ENCODE measurements at places on chromosomes 16 and 17.

DNA sequence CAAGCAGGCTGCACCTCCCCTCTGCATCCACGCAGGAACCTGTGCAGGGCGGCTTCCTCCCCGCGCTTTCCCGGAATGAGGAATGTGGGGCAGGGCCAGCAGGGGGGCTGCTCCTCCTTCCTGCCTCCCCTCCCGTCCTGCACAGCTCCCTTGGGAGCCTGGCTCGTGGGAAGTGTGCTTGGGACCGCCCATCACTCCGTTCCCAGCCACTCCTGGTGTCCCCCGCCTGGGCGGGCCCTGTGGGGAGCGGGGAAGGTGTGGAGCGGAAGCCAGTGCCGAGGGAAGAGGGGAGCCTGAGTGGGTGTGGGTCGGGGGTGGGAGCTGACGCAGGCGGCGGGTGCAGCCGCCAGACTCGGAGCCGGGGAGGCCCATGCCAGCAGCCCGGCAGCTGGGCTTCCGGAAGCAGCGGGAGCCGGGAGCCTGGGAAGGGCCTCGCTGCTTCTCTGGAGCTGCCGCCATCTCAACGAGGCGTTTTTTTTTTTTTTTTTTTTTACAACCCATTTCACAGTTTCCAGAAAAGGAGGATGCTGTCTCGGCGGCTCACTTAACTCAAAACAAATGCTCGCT, 24.1 kb downstream of the BAHCC1 start:
- peak; percentile 83 for DNase-seq

DNA sequence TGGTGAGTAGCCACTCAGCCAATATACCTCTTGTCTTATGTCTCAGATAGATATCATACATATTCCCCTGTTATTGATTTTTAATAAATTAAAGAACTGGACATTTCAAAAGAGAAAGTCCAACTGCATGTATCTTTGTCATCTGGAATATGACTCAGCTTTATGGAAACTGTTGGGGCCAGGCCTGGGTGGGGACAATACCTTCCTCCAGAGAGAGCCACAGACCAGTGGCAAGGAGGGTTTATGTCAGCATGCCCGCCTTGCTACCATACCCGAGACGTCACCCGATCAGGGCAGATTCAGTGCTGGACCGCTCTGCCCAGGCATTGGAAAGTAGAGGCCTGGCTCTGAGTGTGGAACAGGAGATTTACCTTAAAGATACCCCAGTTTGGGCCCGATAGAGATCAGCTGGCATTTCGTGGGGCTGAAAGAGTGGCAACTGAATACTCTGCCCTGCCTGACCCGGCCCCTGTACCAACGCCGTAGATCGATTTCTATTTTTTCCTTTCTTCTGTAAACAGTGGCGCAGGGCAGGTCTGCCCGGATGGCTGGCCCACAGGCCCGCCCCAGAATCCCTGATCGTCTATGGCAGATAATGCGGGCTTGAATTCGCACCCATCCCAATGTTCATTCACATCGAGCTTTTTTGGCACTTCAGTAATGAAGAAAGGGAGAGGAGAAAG, 158.6 kb downstream of the SALL1 start:
- no peak for DNase-seq

GRCh38 chr17:51921500-51921899, 237.0 kb downstream of the CA10 start:
- no peak for DNase-seq

- DNase-seq = peak; percentile 97
Measured at GRCh38 chr16:12002447-12003006, 26.0 kb downstream of the SNX29 start.

- DNase-seq = no peak
Measured at GRCh38 chr17:82098939-82099763, 1.1 kb upstream of the FASN start.

DNA sequence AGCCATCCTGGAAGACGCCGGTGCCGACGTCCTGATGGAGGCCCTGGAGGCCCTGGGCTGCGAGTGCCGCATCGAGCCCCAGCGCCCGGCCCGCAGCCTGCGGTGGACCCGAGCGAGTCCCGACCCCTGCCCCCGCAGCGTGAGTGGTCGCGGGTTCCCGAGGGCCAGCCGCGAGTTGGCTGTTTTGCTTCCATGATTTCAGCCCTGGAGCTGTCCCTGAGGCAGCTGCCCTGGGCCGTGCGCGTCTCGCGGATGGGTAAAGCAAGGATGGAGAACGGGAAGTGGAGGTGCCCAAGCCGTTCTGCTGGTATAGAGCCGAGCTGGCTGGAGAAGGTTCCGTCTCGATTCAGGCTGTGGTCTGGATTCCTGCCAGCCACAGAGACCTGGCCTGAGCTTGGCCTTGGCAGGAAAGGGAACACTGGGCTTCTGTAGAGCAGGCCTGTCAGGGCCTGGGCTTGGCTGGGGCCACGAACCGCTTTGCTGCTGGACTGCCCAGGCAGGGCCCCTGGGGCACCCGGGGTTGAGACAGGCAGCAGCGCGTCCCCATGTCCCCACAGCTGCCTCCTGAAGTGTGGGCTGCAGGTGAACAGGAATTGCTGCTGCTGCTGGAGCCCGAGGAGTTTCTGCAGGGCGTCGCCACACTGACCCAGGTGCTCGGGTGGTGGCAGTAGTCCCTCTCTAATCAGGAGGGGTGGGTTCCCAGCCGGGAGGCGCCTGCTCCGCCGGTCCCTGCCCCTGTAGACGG, 941 bp upstream of the MRPS34 start:
- peak; percentile 63 for DNase-seq

GRCh38 chr17:16918443-16918842, 53.5 kb downstream of the TNFRSF13B start:
- DNase-seq = no peak

GRCh38 chr16:1494711-1495110, 1.6 kb downstream of the TELO2 start:
- no peak for DNase-seq

DNA sequence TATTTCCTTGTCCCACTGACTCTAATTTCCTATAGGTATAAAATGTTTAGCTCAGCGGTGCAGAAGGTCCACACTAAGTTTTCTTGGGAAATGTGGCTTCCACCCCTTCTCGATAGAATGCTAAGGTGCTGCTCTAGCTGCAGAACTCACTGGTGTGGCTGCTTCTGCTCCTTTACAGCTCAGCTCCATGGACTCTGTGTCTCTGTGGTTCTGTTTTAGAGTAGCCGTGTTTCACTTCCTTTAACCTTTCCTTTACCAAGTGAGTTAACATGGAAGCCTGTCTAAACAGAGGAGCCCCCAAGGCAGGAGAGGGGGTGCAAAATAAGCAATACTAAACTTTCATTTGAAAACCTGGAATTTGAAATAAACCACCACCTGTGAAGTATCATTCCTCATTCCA, 65.3 kb downstream of the SPECC1 start:
- DNase-seq = no peak

GRCh38 chr17:8021565-8022359, 17.1 kb upstream of the ALOX15B start:
- no peak for DNase-seq

- no peak for DNase-seq
Measured at GRCh38 chr16:46658925-46659324, 30.1 kb downstream of the VPS35 start.

DNA sequence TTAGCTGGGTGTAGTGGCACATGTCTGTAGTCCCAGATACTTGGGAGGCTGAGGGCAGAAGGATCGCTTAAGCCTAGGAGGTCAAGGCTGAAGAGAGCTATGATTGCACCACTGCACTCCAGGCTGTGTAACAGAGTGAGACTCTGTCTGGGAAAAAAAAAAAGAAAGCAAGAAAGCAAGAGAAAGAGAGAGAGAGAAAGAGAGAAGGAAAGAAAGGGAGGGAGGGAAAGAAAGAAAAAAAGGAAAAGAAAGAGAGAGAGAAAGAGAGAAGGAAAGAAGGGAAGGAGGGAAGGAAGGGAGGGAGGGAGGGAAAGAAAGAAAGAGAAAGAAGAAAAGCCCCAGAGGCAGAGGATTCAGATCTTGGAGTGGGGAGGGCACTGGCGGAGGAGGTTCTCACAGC, 6.5 kb downstream of the DHX58 start:
- DNase-seq = no peak

DNA sequence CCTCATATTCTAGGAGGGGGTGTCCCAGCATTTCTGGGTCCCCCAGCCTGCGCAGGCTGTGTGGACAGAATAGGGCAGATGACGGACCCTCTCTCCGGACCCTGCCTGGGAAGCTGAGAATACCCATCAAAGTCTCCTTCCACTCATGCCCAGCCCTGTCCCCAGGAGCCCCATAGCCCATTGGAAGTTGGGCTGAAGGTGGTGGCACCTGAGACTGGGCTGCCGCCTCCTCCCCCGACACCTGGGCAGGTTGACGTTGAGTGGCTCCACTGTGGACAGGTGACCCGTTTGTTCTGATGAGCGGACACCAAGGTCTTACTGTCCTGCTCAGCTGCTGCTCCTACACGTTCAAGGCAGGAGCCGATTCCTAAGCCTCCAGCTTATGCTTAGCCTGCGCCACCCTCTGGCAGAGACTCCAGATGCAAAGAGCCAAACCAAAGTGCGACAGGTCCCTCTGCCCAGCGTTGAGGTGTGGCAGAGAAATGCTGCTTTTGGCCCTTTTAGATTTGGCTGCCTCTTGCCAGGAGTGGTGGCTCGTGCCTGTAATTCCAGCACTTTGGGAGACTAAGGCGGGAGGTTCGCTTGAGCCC, 11.6 kb downstream of the STH start:
- DNase-seq = no peak

DNA sequence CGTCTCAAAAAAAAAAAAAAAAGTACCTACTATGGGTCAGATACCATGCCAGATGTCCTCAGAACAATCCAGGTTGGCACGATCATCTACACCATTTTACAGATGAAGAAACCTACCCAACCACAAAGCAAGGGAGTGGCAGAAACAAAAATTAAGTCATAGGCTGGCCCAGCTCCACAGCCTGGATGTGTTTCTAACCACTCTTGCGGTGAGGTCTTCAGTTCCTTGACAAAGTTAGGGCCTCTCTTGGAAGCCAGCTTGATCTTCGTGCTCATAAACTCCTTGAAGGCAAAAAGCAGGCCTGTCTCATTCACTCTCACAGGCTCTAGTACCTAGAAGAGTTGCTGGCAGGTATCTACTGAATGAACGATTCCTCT, 6.2 kb downstream of the GGA2 start:
- peak; percentile 82 for DNase-seq

DNA sequence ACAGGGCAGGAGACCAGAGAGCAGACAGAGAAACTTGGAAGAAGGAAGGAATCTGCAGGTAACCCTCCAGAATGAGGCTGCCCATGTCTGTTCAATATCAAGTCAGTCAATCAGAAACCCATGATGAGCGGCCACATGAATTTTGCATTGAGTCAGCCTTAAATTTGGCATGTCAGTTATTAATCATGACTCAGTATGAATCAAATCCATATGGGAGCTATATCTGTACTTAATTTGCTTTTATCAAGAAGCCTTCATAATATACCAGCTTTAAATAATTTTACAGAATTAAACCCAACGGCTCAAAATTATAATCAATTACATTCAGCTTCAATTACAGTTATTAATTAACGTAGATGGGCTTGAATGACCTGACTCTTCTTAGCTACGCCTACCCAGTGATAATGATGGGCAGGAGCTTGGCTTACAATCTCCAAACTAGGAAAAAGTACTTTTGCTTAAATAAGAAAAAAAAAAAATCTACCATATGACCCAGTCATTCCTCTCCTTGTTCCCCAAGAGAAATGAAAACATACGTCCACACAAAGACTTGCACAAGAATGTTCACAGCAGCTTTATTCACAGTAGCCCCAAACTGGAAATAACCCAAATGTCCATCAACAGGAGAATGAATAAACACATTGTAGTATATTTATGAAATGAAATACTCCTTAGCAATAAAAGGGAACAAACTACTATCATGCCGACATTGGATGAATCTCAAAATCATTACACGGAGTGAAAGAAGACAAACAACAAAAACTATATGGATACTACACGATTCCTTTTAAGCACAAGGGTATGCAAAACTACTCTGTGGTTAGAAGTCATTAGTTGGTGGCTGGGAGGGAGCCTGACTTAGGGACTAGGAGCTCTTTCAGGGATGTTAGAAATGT, 48.6 kb downstream of the SLC39A11 start:
- peak; percentile 19 for DNase-seq

DNA sequence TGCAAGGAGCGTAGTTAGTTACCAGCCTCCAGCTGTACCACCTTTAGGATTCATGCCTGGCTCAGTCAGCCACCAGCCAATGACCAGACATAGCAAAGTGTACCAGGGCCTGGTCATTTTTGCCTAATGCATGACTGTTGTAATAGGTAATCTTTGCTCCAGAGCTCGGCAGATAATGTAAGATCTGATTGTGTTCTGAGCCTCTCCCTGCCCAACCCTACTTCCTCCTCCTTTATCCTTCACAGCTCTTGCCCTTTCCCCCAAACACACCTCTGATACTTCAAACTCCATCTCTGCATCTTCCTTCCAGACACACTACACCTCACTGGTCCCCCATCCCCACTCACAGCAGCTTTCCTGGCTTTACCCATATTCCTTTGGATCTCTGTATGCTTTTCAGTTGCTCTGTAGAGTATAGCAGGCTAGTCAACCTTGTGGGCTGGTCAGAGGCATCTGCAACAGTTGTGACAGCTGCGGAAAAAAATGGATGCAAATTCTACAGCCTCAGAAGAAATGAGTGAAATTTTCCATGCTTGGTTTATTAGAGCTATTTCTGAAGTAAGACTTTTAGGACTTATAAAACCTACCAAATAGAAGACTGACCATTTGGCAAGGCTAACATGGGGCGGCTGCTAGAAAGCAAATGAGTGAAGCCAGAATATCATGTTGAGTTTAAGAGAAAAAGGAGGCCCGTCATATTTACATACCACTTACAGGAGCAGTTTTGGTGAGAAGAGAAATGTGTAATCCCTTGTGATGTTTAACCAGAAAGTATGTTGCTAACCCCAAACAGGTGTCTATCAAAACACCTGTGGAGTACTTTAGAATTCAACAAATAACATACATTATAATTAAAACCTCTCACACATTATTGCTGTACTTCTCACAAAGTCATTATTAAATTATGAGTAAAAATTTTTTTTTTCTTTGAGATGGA, 19.9 kb upstream of the C16orf87 start:
- DNase-seq = no peak

DNA sequence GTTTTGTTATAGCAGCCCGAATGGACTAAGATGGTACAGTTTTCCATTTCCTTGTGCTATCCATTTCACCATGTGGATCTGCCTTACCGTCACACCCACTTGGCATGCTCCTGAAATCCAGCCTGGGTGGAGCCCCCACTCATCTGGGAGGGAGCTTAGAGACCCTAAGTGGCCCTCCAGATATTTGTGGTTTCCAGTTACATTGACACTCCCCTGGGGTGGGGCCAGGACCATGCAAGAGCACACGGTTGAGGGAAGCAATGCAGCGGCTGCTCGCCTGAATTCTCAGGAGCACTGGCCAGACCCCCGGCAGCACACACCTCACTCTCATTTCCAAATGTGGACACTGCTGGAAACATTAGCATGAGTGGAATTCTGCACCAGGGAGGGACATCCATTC, 231.1 kb downstream of the UTP18 start:
- no peak for DNase-seq

DNA sequence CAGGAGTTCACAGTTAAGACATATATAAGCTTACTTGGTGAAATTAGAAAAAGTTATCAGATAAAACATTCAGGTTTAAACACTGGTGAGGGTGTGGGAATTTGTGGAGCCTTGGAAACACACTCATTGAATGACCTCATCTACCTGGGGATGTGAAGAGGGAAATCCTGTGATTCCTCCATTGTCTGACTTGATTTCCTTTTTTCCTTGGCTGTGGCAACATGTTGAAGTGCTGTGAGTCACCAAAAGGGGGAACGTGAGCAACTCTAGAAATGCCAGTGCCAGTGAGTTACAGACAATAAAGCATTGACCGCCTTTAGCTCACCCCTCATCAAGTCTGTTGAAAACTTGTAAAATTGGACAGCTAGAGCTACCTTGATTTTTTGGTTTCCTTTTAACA, 1.8 kb downstream of the HMOX2 start:
- DNase-seq = peak; percentile 60
